ENCODE measurements at places on chromosomes 5 and 9. TPM values are rescaled to one million over a fixed set of nuclear protein-coding genes. Genes with fewer than 3 reads are reported as not detected.

DNA sequence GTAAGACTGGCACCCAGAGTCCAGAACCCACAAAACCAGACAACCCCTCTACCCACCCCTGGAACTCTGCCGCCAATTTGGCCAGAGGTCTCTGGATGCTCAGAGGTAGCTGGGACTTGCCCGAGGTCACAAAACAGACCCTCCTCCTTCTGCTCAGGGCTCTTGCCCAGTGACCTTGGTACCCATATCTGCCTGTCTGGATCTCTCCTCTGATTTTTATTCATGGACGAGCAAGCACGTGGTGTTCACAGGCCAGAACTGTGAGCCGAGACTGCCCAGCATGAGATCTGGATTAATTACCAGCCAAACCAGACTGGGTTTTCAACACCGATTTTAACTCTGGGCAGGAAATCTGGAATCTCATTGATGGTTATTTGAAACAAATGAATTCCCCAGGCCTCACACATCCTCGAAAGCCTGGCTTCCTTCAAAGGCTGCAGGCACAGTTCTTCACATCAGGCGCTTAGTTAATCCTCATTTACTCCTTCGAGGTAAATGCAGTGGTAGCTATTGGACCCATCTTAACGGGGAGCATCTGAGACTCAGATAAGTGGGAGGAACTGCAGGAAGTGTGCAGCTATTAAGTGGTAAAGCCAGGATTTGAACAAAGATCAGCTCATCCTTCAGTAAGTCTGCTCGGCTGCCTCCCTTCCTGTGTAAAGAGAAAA lies 21.4 kb downstream of the COL27A1 start:
- no peaks in the 10 kb centered on the region for H3K36me3 ChIP-seq
- H3K4me1 ChIP-seq, result no peaks in the 10 kb centered on the region

- peak; percentile 61 for DNase-seq
- H3K36me3 ChIP-seq, result no peaks in the 10 kb centered on the region
- H3K4me1 ChIP-seq, result no peaks in the 10 kb centered on the region
- no peak overlapping the region for H3K4me3 ChIP-seq
- H3K27ac ChIP-seq, result no peak overlapping the region
These were observed 33.5 kb upstream of the EBF1 start for GRCh38 chr5:159133041-159133741.

DNA sequence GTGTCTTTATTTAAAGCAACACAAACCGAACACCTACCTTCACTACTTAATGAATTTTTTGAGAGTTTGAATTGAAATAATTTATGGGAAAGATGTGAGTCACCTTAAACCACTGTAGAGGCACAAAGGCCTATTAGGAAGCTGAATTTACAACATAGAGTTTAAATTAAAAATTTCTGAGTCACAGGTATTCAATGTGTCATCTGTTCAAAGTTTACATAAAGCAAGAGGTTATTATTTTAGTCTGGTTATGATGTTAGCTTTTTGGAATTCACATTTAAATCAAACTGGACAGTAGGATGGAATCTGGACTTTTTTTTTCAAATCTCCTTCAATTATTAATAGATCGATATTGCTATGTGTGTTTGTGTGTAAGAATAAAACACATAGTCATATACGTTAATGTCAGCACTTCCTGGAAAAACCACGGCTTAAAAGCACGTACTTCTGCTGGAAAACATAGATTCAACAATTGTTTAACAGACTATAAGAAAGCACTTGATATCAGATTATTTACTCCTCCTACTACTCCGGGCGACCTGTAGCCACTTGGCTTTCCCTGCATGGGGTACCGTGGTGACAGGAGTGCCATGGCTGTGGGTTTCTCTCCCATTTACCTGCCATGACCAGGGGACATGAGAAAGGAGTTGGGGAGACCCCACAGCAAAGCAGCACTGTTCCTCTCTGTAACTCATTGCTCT lies 638.6 kb downstream of the SEMA5A start:
- no peak overlapping the region for H3K4me3 ChIP-seq
- no peaks in the 10 kb centered on the region for H3K27me3 ChIP-seq
- no peaks in the 10 kb centered on the region for H3K36me3 ChIP-seq
- no peak overlapping the region for H3K27ac ChIP-seq
- DNase-seq, result no peak

DNA sequence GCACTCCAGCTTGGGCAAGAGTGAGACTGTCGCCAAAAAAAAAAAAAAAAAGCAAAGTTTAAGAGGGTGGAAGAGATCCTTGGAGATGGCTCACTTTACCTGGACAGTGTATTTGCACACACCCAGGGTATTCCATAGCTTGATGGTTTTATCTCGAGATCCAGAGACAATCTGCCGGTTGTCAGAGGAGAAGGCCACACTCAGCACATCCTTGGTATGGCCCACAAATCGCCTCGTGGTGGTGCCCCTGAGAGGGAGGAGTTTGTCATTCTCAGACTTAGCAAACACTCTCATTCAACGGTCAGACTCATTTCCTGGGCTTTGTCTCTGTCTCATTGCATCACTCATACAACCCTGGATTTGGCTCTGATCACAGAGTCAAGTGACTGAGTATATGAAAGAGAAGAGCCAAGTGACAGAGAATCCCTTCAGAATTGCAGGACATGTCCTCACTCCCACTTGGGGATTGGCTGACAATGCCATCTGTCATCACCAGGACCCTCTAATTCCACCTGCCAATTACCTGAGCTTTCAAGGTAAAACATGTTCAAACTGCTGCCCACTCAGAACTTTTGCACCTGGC lies 2.2 kb downstream of the RACK1 start:
- H3K4me1 ChIP-seq, result peaks cover 52% of the 10 kb centered on the region
- no peaks in the 10 kb centered on the region for H3K27me3 ChIP-seq

DNA sequence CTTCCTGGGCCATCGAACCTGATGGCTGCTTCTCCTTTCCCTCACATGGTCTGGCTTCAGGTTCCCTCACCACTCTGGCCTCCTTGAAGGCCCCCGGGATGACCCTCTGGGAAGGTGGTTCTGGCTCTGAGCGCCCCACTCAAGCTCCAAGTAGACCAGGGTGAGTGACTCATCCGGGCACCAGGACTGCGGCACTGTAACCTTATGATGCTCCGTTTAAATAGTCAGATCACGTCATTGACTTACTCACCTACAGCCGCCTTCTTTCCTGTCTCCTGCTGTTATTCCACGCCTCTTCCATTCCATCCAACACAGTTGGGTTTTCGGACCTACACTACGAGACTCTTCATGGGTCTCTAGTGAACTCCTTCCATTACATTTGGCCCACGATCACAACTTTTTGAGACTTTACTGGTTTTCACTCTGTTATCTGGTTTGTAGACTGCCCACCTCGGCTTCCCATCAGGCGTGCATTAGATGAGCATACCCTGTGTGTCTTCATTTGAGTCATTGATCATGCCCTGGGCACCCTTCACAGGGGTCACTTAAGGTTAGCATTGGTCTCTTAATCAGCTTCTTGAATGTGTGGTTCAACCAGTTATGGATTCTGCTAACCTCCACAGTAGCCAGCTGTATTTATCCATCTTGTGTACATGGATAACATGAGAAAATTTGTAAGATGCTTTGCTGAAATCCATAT lies 138.8 kb upstream of the LMX1B start:
- no peak for DNase-seq
- H3K27me3 ChIP-seq, result peaks cover 56% of the 10 kb centered on the region

GRCh38 chr9:114889802-114890224 lies 40.6 kb downstream of the TNFSF8 start:
- peak overlapping the region; percentile 16 for H3K4me3 ChIP-seq
- DNase-seq, result peak; percentile 75
- no peaks in the 10 kb centered on the region for H3K27me3 ChIP-seq

GRCh38 chr9:123309611-123310010 lies 41.2 kb upstream of the STRBP start:
- no peak overlapping the region for H3K4me3 ChIP-seq
- no peak overlapping the region for H3K27ac ChIP-seq
- H3K27me3 ChIP-seq, result peaks cover 6% of the 10 kb centered on the region
- H3K4me1 ChIP-seq, result peaks cover 8% of the 10 kb centered on the region
- no peaks in the 10 kb centered on the region for H3K36me3 ChIP-seq
- no peak for DNase-seq

- H3K4me1 ChIP-seq, result peaks cover 5% of the 10 kb centered on the region
- H3K4me3 ChIP-seq, result no peak overlapping the region
- H3K27me3 ChIP-seq, result peaks cover 2% of the 10 kb centered on the region
- H3K27ac ChIP-seq, result no peak overlapping the region
- DNase-seq, result no peak
These were observed 83.3 kb upstream of the COL5A1 start for GRCh38 chr9:134558124-134558905.

DNA sequence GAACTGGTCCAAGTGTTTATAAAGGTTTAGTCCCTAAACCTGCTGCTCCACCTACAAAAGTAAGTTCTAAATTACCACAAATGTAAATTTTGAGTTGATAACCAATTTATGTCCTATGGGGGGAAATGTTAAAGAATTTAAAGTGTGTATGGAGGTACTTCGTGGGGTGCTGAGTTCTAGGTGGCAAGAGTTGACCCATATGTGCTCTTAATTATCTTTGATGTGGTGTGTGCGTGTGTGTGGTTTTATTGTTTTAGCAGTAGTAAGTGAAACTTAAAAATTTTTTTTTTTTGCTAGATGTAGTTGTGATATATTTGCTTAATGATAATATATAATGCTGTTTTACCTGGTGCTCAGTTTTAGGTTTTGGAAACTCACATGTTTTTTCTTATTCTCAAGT lies 72.6 kb downstream of the GPBP1 start:
- no peak overlapping the region for H3K4me3 ChIP-seq
- H3K27ac ChIP-seq, result peak overlapping the region; percentile 34
- peaks cover 56% of the 10 kb centered on the region for H3K36me3 ChIP-seq
- H3K4me1 ChIP-seq, result peaks cover 22% of the 10 kb centered on the region
- no peaks in the 10 kb centered on the region for H3K27me3 ChIP-seq
- peak; percentile 57 for DNase-seq

ITGA2 gene
- 3.5 TPM for total RNA-seq

FAM200C gene
- total RNA-seq, result 1.4 TPM

DOK3 gene
- total RNA-seq, result 5.2 TPM

OR13C8 gene
- not detected for total RNA-seq
